Neural progenitor cell (in vitro differentiated cells): ENCODE measurements at places on chromosomes 7 and 10.
A peak's percentile ranks its signal among the peaks of the same experiment; 100 is the strongest.

GRCh38 chr10:107544706-107545520 lies 380.4 kb upstream of the SORCS1 start:
- DNase-seq, result no peak

DNA sequence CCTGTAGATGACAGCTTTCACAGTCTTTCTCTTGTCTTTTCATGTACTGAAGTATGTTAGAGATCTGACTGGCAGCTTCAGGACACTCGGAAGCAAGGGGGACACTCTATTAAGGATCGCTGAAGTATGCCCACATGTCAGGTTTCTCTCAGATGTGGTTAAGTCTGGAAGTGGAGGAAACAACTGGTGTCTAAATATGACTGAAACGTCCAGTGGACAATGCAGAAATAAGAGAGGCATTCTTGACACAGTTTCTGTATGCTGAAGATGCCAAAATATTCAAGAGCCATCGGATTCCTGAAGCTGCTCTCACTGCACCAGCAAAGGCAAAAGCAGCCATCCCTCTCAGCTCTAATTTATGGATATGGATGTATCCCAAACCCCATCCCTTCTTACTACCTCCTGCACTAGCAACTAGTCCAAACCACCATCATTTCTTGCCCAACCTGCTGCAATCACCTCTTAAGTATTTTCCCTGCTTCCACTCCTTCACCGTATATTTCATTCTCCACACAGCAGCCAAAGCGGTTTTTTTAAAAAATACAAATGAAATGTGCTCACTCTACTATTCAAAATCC lies 113.4 kb downstream of the REEP3 start:
- DNase-seq, result no peak

DNA sequence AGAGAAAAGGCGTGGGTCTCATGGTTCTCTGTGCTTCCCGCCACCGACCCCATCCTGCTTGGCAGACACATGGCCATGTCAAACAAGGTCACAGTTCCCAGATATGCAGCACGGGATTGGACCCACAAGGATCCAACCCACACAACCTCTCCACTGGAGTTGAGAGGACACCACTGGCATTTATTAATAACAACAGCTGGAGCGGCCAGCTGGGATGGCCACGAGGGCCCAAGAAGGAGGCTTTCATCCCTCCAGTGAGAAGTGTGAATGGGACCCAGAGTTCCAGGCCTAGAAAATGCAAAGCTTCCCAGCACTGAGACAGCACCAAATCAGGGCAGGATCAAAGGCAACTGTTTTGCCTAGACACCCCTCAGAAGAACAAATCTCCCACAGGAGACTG lies 31.5 kb downstream of the FGFR2 start:
- no peak for DNase-seq

DNA sequence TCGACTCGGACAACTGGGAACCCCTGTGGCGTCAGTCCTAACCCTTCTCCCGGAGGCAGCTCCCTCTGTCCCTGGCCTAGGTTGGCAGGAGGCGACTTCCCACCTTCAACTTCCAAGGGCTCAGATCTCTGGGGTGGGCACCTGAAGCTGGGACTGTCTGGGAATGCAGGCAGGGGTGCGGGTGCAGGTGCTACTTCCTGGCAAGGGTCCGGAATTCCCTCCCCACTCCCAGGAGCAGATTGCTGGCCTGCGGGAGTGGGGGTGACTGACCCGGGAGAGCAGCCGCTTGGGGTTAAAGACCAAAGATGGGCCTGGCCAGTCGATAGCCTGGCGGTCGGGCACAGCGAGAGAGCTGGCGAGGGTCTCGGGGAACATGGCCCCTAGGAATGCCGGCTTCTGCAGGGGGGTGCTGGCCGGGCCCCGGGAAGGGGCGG lies 387 bp downstream of the EPHA1 start:
- peak; percentile 52 for DNase-seq

DNA sequence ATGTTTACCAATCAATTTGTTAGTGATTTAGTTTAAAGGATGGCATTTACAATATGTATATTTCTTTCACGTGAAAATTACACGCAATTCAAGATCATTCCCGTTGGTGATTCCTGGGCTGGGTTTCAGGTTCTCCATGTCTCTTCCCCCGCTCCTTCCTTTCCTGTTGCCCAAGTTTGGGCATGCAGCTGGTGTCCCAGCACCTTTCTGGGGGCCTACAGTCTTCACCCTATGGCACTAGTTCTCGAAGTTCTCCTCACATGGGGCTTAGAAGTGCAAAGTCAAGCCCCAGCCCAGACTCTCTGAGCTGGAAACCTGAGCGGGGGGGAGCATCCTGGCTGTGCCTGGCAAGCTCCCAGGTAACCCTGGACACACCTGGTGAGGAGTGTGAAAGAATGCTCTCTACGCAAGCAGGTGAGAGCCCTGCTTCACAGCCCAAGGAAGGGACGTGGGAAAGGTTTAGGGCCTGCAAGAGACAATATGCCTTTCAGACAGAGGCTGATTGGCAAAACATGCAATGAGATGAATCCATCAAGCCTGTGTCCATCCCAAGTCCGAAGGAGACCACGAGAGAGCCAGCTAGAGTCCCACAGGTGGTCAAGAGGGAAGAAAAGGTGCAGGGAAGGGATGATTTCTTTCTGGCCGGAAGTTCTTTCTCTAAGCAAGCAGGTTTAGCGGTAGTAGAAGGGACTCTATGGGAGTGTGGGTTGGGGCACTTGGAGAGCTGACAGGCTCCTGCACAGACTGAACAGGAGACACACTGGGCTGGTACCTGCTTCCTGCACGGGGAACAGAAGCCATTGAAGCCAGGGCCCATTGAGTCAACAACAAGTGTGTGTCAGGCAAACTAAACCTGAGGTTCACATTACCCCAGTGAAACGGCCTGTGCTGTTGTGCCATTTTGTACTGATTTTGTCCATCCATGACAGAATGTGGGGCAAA lies 131.1 kb downstream of the ADARB2 start:
- DNase-seq, result no peak

DNA sequence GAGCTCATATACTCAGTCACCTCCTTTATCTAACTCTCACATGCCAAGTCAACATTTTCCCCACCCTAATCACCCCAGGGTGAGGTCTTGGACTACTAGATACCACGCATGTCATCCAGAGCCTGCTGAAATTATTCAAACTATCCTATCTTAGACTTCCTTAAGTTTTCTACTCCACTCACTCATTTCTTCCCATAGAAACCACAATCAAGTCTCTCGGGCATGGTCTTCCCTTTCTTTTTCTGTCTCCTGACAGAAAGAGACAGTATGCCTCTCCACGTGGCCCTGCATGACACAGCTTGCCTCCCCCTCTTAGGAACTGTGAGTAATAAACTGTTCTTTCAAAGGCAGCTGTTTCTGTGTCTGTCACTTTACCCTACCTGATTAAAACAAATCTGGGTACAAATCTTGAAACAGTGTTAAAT lies 29.4 kb downstream of the TAS2R41 start:
- DNase-seq, result no peak

DNA sequence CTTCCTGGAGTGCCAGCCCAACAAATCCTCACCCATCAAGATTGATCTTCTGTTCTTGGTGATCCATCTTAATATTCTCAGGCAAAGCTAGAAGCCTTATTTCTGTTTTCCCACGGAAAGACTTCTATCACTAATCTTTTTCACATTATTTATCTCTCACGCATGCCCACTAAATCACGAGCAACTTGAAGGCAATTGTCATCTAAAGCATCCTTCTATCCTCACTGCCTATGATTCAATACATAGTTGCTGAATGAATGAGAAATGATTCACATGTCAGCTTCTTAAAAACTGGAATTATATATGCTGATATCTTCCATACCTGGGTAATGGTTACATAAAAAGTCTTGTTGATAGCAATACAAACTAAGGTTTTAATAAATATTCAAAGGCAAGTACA lies 12.6 kb upstream of the COL1A2 start:
- no peak for DNase-seq

- DNase-seq, result no peak
Observed at GRCh38 chr10:103911021-103911459, 6.9 kb downstream of the STN1 start.

GRCh38 chr7:151813997-151814396 lies 62.9 kb downstream of the PRKAG2 start:
- DNase-seq, result no peak

GRCh38 chr10:121862649-121863048 lies 65.2 kb downstream of the ATE1 start:
- DNase-seq, result no peak

- no peak for DNase-seq
Observed at GRCh38 chr7:147997636-147998035, 592.9 kb upstream of the C7orf33 start.

DNA sequence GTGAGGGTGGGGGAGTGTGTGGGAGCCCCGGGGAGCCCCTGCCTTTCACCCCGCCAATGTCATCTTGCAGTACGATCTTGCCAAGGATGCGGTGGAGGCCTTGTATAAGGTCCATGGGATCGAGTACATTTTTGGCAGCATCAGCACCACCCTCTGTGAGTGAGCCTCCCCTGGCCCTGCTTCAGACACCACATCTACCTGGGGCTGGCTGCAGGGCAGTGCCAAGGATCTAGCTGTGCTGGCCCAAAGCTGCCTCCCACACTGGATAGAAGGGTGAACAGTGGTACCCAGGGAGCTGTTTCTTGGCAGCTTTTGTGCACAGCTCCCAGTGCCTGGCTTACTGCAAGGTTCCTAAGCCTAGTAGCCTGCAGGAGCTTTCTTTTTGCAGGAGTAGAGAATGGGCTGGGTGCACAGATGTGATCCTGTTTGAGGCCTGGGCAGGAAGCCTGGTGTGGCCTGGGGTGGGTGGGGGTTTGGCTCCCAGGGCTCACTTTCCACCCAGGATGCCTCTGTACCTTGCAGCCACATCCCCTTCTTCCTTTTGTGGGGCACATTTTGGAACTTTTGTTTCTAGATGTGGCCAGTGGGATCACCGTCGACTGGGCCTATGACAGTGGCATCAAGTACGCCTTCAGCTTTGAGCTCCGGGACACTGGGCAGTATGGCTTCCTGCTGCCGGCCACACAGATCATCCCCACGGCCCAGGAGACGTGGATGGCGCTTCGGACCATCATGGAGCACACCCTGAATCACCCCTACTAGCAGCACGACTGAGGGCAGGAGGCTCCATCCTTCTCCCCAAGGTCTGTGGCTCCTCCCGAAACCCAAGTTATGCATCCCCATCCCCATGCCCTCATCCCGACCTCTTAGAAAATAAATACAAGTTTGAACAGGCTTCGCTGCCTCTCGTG lies 12.2 kb upstream of the CPA1 start:
- no peak for DNase-seq

GRCh38 chr10:75211007-75211691 lies 553 bp downstream of the VDAC2 start:
- no peak for DNase-seq

- peak; percentile 56 for DNase-seq
Observed at GRCh38 chr10:19811540-19811939, 4.7 kb upstream of the PLXDC2 start.

DNA sequence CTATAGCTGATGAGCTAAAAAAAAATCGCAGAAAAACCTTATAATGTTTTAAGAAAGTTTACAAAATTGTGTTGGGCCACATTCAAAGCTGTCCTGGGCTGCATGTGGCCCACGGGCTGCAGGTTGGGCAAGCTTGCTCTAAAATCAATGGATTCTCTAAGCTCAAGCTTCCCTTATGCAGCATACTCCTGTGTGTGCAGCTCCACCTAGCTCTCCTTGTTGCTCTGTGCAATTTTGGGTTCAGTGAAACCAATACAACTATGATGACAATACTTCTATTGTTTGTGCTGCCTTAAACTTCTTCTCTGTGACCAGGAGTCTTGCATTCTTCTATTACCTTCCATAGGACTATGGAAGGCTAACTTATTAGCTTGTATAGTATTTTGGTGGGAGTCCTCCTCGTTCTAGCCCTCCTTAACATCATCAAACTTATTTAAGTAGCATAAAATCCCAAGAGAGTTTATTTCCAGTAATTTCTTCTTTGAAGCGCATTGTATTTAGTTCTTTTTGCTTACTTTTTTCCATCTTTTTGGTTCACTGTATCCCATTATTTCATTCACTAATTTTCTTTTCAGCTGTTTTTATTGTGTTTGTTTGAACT lies 170.9 kb upstream of the SMIM30 start:
- peak; percentile 66 for DNase-seq

DNA sequence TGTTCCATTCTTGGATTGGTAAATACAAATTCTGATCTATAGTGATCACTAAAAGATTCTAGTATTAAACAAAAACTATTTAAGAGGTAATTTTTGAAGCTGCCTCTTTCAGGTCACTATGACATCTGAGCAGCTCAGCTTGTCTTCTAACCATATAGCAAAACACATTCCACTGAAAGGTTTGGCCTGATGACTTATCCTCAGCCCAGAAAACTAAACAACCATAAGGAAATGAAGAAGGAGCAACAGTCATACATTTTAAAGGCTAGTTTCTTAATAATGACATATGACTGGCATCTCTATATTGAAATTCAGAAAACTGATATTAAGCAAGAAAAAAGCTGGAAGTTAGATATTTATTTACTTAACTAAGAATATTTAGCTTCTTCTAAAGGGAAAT lies 24.6 kb downstream of the NT5C2 start:
- DNase-seq, result no peak

DNA sequence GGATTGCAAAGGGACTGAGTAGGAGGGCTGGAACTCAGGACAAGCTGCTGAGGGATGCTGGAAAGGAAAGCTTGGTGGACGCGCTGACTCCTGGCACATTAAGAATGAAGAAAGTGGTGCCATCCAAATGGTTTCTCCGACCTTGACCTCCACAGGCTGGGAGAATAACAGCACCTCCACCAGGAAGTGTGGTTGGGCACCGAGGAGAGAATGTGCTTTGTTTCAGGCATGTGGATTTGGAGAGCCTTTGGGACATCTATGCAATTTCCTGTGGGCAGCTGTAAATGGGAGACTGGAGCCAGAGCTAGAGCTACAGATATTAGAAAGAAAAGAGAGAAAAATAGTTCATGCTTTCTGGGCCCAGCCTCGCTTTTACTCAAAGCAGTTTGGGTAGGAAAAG lies 29.8 kb upstream of the HABP2 start:
- DNase-seq, result no peak
